CD4-positive, alpha-beta memory T cell (primary cell): ENCODE measurements at places on chromosomes 3 and 15. TPM values are rescaled to one million over a fixed set of nuclear protein-coding genes. Genes with fewer than 3 reads are reported as not detected.

Gene MFN1
- 13.3 TPM for polyA plus RNA-seq

- no peaks in the 10 kb centered on the region for H3K4me1 ChIP-seq
- no peak overlapping the region for H3K27ac ChIP-seq
- H3K4me3 ChIP-seq: no peak overlapping the region
- H3K27me3 ChIP-seq: no peaks in the 10 kb centered on the region
Measured at GRCh38 chr3:73433687-73434086, 191.1 kb downstream of the PDZRN3 start.

GRCh38 chr3:150848864-150849263 is 56.4 kb downstream of the MINDY4B start:
- no peaks in the 10 kb centered on the region for H3K27me3 ChIP-seq
- H3K27ac ChIP-seq: no peak overlapping the region
- no peak overlapping the region for H3K4me3 ChIP-seq
- no peaks in the 10 kb centered on the region for H3K36me3 ChIP-seq
- H3K4me1 ChIP-seq: no peaks in the 10 kb centered on the region
- DNase-seq: no peak

Gene RBP2
- polyA plus RNA-seq: not detected

GRCh38 chr3:171827836-171828458 is 15.2 kb upstream of the TMEM212 start:
- H3K36me3 ChIP-seq: no peaks in the 10 kb centered on the region
- H3K4me1 ChIP-seq: peaks cover 4% of the 10 kb centered on the region
- no peak overlapping the region for H3K4me3 ChIP-seq

GRCh38 chr3:195889870-195890295 is 18.5 kb downstream of the TNK2 start:
- no peak overlapping the region for H3K4me3 ChIP-seq
- peaks cover 19% of the 10 kb centered on the region for H3K4me1 ChIP-seq
- DNase-seq: no peak

DNA sequence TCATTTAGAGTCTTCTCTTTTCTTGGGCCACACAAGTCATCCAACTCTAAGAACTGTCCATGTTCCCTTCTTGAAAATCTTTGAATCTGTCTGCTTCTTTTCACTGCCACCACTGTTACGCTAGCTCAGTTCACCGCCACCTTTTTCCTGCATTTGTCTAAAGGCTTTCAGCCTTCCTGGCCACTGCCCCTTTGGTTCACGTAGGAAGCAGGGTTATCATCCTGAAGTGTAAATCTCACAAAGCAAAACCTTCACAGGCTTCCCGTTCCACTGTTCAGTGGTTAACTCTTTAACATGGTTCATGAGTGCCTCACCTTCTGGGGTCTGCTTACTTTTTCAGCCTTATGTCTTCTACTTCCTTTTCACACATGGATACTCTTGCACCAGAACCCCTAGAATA is 26.3 kb upstream of the CCDC39 start:
- H3K4me3 ChIP-seq: no peak overlapping the region
- H3K27ac ChIP-seq: no peak overlapping the region
- DNase-seq: no peak
- no peaks in the 10 kb centered on the region for H3K27me3 ChIP-seq
- no peaks in the 10 kb centered on the region for H3K36me3 ChIP-seq
- H3K4me1 ChIP-seq: no peaks in the 10 kb centered on the region

DNA sequence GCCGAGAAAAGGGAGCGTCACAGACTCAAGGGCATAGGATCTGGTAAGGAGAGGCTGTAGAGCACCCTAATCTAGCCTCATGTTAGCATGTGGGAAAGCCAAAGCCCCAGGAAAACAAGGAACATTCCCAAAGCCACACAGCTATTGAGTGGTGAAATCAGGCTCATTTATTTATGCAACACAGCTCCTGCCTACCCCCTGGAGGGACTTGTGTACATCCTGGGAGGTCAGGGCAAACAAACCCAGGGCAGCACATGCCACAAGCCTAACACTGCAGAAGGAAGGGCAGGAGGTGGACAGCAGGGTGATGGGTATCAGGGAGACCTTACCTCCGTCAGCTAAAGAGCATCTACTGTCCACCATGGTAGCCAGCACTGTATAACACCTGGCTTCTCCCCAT is 283.5 kb downstream of the RPLP1 start:
- no peak for DNase-seq
- no peak overlapping the region for H3K27ac ChIP-seq
- H3K36me3 ChIP-seq: no peaks in the 10 kb centered on the region
- no peaks in the 10 kb centered on the region for H3K4me1 ChIP-seq
- H3K4me3 ChIP-seq: no peak overlapping the region

Gene TPM1
- polyA plus RNA-seq: 11.2 TPM

GRCh38 chr3:18047052-18047451 is 304.6 kb upstream of the TBC1D5 start:
- no peak overlapping the region for H3K27ac ChIP-seq
- H3K4me1 ChIP-seq: no peaks in the 10 kb centered on the region
- no peaks in the 10 kb centered on the region for H3K36me3 ChIP-seq
- H3K4me3 ChIP-seq: no peak overlapping the region

DNA sequence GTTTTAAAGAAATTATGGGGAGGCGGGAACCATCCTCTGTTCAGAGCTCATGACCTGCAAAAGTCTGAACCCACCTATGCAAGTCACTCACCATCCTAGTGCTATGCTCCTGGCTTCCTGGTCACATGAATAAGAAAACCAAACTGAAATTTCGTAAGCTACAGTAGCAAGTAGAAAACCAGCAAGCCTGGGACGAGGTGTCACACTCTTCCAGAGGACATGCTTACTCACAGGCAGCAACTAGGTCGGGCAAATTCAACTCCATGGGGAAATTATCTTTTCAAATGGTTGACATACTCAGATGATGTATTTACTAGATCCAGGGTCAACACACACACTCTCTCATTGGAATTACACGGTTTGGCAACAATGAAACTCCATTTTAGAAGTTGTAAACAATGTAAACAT is 31.3 kb downstream of the LDHAL6B start:
- no peak overlapping the region for H3K27ac ChIP-seq
- no peaks in the 10 kb centered on the region for H3K27me3 ChIP-seq
- no peaks in the 10 kb centered on the region for H3K36me3 ChIP-seq
- H3K4me3 ChIP-seq: no peak overlapping the region

Gene GOLGA8S
- not detected for polyA plus RNA-seq

- H3K4me3 ChIP-seq: no peak overlapping the region
- no peaks in the 10 kb centered on the region for H3K27me3 ChIP-seq
- no peaks in the 10 kb centered on the region for H3K4me1 ChIP-seq
- no peak for DNase-seq
Measured at GRCh38 chr3:124519591-124520194, 210.6 kb upstream of the UMPS start.

Gene CCNB2
- not detected for polyA plus RNA-seq

GRCh38 chr15:63319065-63319464 is 41.7 kb downstream of the APH1B start:
- no peaks in the 10 kb centered on the region for H3K36me3 ChIP-seq
- no peak for DNase-seq
- no peak overlapping the region for H3K27ac ChIP-seq
- H3K4me1 ChIP-seq: no peaks in the 10 kb centered on the region
- H3K4me3 ChIP-seq: no peak overlapping the region

GRCh38 chr3:63232764-63233396 is 45.2 kb upstream of the SYNPR start:
- H3K4me3 ChIP-seq: no peak overlapping the region
- no peaks in the 10 kb centered on the region for H3K4me1 ChIP-seq
- no peaks in the 10 kb centered on the region for H3K36me3 ChIP-seq
- no peak overlapping the region for H3K27ac ChIP-seq

DNA sequence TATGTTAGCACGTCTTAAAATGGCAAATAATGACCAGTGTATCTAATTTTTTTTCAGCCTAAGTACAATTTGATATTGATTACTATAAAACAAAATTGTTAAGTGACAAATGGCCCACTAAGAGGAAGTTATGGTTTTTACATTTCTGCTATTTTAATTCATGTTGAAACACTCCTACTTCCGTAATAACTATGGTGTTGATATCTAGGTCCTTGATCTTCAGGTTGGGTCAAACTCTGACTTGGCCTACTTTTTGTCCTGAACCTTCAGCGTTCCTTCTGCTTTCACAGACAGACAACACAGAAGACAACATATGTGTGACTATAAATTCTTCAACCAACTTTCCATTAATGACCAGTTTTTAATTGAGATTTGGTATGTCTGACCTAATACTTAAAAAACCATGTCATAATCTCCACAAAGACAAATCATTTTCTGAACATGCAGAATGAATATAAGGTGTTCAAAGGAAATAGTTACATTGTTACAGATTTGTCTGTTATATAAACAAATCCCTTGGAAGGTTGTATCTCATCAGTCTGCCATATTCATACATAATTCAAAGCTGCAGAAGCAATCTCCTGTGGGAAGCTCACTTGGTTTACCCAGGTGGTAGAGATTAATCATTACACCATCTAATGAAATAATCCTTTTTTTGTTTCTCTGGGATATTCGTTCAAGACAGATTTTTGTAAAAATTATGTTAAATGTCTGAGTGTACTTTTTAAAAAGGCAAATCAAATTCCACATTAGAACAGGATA is 92.1 kb upstream of the TSPAN3 start:
- no peak for DNase-seq
- no peaks in the 10 kb centered on the region for H3K27me3 ChIP-seq
- H3K36me3 ChIP-seq: no peaks in the 10 kb centered on the region
- H3K4me1 ChIP-seq: peaks cover 25% of the 10 kb centered on the region
- H3K27ac ChIP-seq: peak overlapping the region; percentile 13

DNA sequence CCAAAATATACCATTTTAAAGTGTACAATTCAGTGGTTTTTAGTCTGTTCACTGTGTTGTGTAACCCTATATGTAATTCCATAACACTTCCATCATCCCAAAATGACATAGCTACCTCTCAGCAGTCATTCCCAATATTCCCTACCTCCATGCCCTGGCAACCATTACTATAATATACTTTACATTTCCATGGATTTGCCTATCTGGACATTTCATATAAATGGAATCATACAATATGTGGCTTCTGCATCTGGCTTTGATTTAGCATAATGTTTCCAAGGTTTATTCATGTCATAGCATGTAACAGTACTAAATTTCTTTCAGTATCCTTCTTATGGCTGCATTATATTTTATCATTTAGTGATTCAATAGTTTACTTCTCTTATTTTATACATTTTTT is 25.3 kb downstream of the FAM98B start:
- H3K36me3 ChIP-seq: peaks cover 20% of the 10 kb centered on the region
- no peak overlapping the region for H3K4me3 ChIP-seq
- H3K4me1 ChIP-seq: peaks cover 22% of the 10 kb centered on the region
- DNase-seq: no peak
- H3K27me3 ChIP-seq: no peaks in the 10 kb centered on the region

Gene CLDN18
- polyA plus RNA-seq: not detected

Gene NAA80
- polyA plus RNA-seq: 30.3 TPM

GRCh38 chr3:111782943-111783342 is 76.1 kb upstream of the PHLDB2 start:
- no peak for DNase-seq
- H3K4me1 ChIP-seq: no peaks in the 10 kb centered on the region
- no peaks in the 10 kb centered on the region for H3K27me3 ChIP-seq
- no peak overlapping the region for H3K27ac ChIP-seq

Gene ZNF501
- 2.9 TPM for polyA plus RNA-seq

DNA sequence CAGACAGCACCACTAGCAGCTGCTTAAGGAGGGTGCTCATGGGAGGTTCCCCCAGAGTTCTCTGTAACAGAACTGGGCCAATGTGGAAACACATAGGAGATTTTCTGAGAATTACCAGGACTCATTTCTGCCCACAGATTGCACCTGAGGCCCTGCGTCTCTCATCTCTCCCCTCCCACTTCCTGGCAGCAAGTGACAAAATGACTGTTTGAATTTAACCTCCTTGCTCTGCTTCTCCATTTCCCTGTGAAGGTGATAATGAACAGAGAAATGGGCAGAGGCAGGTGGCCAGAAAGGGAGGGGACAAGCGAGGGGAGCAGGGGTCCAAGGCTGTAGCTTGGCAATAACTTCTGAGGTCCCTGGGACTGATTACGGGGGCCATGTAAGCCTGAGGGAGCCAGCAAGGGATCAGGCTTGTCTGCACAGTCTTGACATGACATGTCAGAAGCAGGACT is 8.0 kb downstream of the EPHB1 start:
- H3K4me3 ChIP-seq: no peak overlapping the region
- H3K36me3 ChIP-seq: no peaks in the 10 kb centered on the region
- no peak for DNase-seq
- no peaks in the 10 kb centered on the region for H3K27me3 ChIP-seq
- peaks cover 14% of the 10 kb centered on the region for H3K4me1 ChIP-seq
- H3K27ac ChIP-seq: no peak overlapping the region

GRCh38 chr15:62665449-62665848 is 377.1 kb upstream of the TPM1 start:
- no peaks in the 10 kb centered on the region for H3K36me3 ChIP-seq
- H3K4me1 ChIP-seq: no peaks in the 10 kb centered on the region
- H3K4me3 ChIP-seq: no peak overlapping the region
- H3K27me3 ChIP-seq: no peaks in the 10 kb centered on the region
- no peak overlapping the region for H3K27ac ChIP-seq
- no peak for DNase-seq

Gene LRRIQ4
- polyA plus RNA-seq: not detected

- DNase-seq: no peak
- H3K36me3 ChIP-seq: no peaks in the 10 kb centered on the region
- H3K4me1 ChIP-seq: no peaks in the 10 kb centered on the region
- no peak overlapping the region for H3K4me3 ChIP-seq
- H3K27ac ChIP-seq: no peak overlapping the region
Measured at GRCh38 chr3:108408883-108409799, 101.3 kb downstream of the MYH15 start.

- peaks cover 18% of the 10 kb centered on the region for H3K4me1 ChIP-seq
- H3K36me3 ChIP-seq: no peaks in the 10 kb centered on the region
- DNase-seq: no peak
- no peak overlapping the region for H3K4me3 ChIP-seq
- H3K27me3 ChIP-seq: no peaks in the 10 kb centered on the region
- H3K27ac ChIP-seq: no peak overlapping the region
Measured at GRCh38 chr3:17234382-17234781, 349.6 kb downstream of the PLCL2 start.

- no peaks in the 10 kb centered on the region for H3K27me3 ChIP-seq
- no peak for DNase-seq
- H3K36me3 ChIP-seq: no peaks in the 10 kb centered on the region
- no peaks in the 10 kb centered on the region for H3K4me1 ChIP-seq
Measured at GRCh38 chr15:42131006-42131405, 25.4 kb downstream of the PLA2G4F start.

DNA sequence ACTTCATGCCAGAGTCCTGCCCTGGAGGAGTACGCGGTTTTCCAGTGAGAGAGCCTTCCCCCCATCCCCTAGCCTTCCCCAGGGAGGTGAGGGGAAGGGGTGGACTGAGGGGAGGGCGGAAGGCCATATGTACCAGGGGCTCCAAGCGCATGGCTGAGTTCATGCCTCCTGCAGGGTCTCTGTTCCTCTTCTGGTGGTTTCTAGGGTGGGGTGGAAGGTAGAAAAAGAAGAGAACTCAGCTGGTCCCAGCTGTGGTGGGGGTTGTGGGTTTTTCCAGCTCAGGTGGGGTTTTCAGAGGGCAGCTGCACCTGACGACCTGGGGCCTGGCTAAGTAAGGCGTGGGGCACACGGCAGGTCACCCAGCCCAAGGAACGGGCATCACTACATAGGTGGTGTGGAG is 10.7 kb upstream of the IQSEC1 start:
- H3K36me3 ChIP-seq: no peaks in the 10 kb centered on the region
- DNase-seq: no peak
- no peaks in the 10 kb centered on the region for H3K27me3 ChIP-seq

Gene WDR93
- polyA plus RNA-seq: not detected
